Activated naive CD8-positive, alpha-beta T cell treated with anti-CD3 and anti-CD28 coated beads, Interleukin-2, amount 10 ng/mL, durations not matched to agents 7 days and 5 days (primary cell): ENCODE measurements at places on chromosomes 4 and X.

- no peaks in the 10 kb centered on the region for H3K4me1 ChIP-seq
- no peak overlapping the region for H3K4me3 ChIP-seq
- no peaks in the 10 kb centered on the region for H3K36me3 ChIP-seq
- no peak for DNase-seq
- no peaks in the 10 kb centered on the region for H3K27me3 ChIP-seq
Observed at GRCh38 chr4:175341203-175341755, 423.1 kb downstream of the ADAM29 start.

- H3K36me3 ChIP-seq: peaks cover 2% of the 10 kb centered on the region
- peaks cover 8% of the 10 kb centered on the region for H3K4me1 ChIP-seq
- H3K27me3 ChIP-seq: no peaks in the 10 kb centered on the region
- H3K27ac ChIP-seq: no peak overlapping the region
- DNase-seq: no peak
Observed at GRCh38 chr4:42718336-42718735, 61.4 kb upstream of the ATP8A1 start.

- no peak overlapping the region for H3K27ac ChIP-seq
- no peaks in the 10 kb centered on the region for H3K36me3 ChIP-seq
- H3K4me1 ChIP-seq: no peaks in the 10 kb centered on the region
- no peak overlapping the region for H3K4me3 ChIP-seq
Observed at GRCh38 chrX:17769701-17770269, 32.5 kb downstream of the SCML1 start.

DNA sequence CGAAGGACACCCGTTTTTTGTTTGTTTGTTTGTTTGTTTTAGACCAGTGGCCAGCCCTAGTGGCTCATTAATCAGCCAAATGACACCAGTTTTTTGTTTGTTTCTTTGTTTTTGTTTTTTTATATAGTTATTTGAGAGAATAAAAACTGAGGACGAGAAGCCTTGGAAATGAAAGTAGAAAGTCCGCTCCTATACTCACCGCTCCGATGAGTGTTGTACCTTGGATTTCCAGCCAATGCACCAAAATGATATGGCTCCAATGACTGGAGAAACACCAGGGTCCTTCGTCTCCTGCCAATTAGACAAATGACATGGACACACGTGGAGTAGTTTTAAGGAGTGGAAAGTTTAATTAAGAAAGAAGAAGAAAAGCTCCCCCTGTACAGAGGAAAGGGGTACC lies 87.9 kb downstream of the ZXDA start:
- no peak for DNase-seq
- no peaks in the 10 kb centered on the region for H3K36me3 ChIP-seq
- H3K27ac ChIP-seq: no peak overlapping the region
- H3K4me3 ChIP-seq: no peak overlapping the region
- H3K4me1 ChIP-seq: peaks cover 2% of the 10 kb centered on the region
- no peaks in the 10 kb centered on the region for H3K27me3 ChIP-seq

DNA sequence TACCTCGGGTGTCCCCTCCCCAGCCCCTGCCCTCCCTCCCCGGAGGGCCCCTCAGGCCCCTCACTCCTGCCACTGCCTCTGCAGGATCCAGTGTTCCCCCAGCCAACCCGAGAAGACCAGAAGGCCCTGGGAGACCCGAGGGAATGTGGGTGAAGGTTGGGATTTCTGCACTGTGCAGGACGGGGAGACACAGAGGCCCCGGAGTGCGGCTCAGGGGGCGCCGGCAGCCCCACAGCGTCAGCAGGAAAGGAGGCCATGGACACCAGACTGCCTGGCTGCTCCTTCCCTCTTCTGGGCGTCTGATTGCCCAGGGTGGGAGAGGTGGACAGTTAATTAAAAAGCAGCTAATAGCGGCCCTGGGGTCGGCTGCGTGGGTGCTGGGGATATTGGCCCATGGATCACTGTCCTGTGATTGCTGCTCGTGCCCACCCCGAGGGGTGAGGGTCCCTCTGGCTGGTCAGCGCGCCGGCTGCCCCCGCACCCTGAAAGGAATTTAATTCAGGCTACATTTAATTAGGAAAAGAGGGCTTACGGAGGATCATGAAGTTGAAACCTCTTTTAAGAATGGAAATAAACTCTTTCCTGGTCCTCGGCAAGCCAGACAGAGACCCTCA lies 57.8 kb upstream of the NKX1-1 start:
- no peak overlapping the region for H3K4me3 ChIP-seq
- no peak for DNase-seq
- H3K4me1 ChIP-seq: no peaks in the 10 kb centered on the region
- H3K27ac ChIP-seq: no peak overlapping the region
- no peaks in the 10 kb centered on the region for H3K36me3 ChIP-seq

DNA sequence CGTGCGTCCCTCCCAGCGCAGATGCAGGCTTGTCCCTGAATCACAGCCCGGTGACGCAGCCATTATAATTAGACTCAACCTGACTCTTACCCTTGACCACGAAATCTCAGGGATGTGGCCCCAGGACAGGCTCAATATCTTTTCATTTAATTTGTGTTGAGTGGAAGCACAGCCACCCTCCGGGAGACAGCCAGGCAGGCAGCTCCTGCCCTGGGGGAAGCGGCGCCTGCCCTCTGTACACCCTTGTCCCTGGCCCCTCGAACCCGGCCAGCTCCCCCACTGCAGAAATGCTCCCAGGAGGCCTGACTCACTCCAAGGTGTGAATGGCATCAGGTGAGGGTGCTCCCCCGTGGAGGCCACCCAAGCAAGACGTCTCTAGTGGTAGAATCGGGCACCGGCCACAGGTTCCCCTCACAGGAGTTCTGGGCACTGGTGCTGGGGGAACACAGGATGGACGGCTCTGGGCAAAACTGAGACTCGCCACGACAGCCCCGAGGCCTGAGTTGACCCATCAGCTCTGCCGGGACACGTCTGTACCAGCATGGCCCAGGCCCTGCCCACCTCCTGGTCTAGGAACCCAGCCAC lies 2.7 kb downstream of the CPLX1 start:
- no peaks in the 10 kb centered on the region for H3K36me3 ChIP-seq
- no peak overlapping the region for H3K4me3 ChIP-seq
- peaks cover 39% of the 10 kb centered on the region for H3K27me3 ChIP-seq
- H3K4me1 ChIP-seq: peaks cover 2% of the 10 kb centered on the region

- no peak overlapping the region for H3K27ac ChIP-seq
- H3K4me1 ChIP-seq: no peaks in the 10 kb centered on the region
- H3K27me3 ChIP-seq: no peaks in the 10 kb centered on the region
- H3K4me3 ChIP-seq: no peak overlapping the region
- H3K36me3 ChIP-seq: no peaks in the 10 kb centered on the region
Observed at GRCh38 chr4:45442466-45442865, 681.4 kb downstream of the GABRG1 start.

GRCh38 chr4:15254236-15254880 lies 173.5 kb upstream of the C1QTNF7 start:
- no peak overlapping the region for H3K27ac ChIP-seq
- H3K4me3 ChIP-seq: no peak overlapping the region
- no peaks in the 10 kb centered on the region for H3K36me3 ChIP-seq
- no peak for DNase-seq
- H3K27me3 ChIP-seq: no peaks in the 10 kb centered on the region

- H3K36me3 ChIP-seq: no peaks in the 10 kb centered on the region
- H3K4me1 ChIP-seq: peaks cover 8% of the 10 kb centered on the region
- no peaks in the 10 kb centered on the region for H3K27me3 ChIP-seq
- no peak overlapping the region for H3K4me3 ChIP-seq
- H3K27ac ChIP-seq: no peak overlapping the region
- peak; percentile 66 for DNase-seq
Observed at GRCh38 chrX:12901486-12901885, 4.9 kb upstream of the TLR8 start.

- no peak overlapping the region for H3K27ac ChIP-seq
- DNase-seq: no peak
- H3K4me1 ChIP-seq: no peaks in the 10 kb centered on the region
- no peaks in the 10 kb centered on the region for H3K27me3 ChIP-seq
Observed at GRCh38 chr4:7432531-7433375, 2.0 kb downstream of the PSAPL1 start.

GRCh38 chr4:7186516-7187167 lies 5.7 kb upstream of the SORCS2 start:
- peaks cover 29% of the 10 kb centered on the region for H3K27me3 ChIP-seq
- no peak overlapping the region for H3K27ac ChIP-seq
- H3K36me3 ChIP-seq: no peaks in the 10 kb centered on the region
- H3K4me1 ChIP-seq: peaks cover 12% of the 10 kb centered on the region
- DNase-seq: no peak

- H3K4me1 ChIP-seq: no peaks in the 10 kb centered on the region
- no peaks in the 10 kb centered on the region for H3K36me3 ChIP-seq
- H3K27ac ChIP-seq: no peak overlapping the region
- no peaks in the 10 kb centered on the region for H3K27me3 ChIP-seq
- DNase-seq: no peak
Observed at GRCh38 chr4:27764526-27764837, 903.8 kb downstream of the STIM2 start.

GRCh38 chr4:69713593-69713992 lies 46.8 kb downstream of the SULT1B1 start:
- DNase-seq: no peak
- no peak overlapping the region for H3K4me3 ChIP-seq
- no peaks in the 10 kb centered on the region for H3K27me3 ChIP-seq
- H3K36me3 ChIP-seq: no peaks in the 10 kb centered on the region
- H3K4me1 ChIP-seq: no peaks in the 10 kb centered on the region

- DNase-seq: no peak
- no peak overlapping the region for H3K27ac ChIP-seq
- H3K4me3 ChIP-seq: no peak overlapping the region
- no peaks in the 10 kb centered on the region for H3K27me3 ChIP-seq
- peaks cover 2% of the 10 kb centered on the region for H3K4me1 ChIP-seq
Observed at GRCh38 chr4:6840062-6840976, 57.8 kb downstream of the KIAA0232 start.

- no peaks in the 10 kb centered on the region for H3K36me3 ChIP-seq
- peaks cover 8% of the 10 kb centered on the region for H3K4me1 ChIP-seq
- H3K27me3 ChIP-seq: peaks cover 10% of the 10 kb centered on the region
- no peak for DNase-seq
- H3K4me3 ChIP-seq: no peak overlapping the region
Observed at GRCh38 chr4:17557880-17558279, 19.1 kb upstream of the LAP3 start.

GRCh38 chr4:30642567-30642966 lies 77.6 kb upstream of the PCDH7 start:
- DNase-seq: no peak
- H3K27ac ChIP-seq: no peak overlapping the region
- H3K27me3 ChIP-seq: no peaks in the 10 kb centered on the region
- H3K36me3 ChIP-seq: no peaks in the 10 kb centered on the region
- H3K4me3 ChIP-seq: no peak overlapping the region

GRCh38 chr4:182894681-182895275 lies 22.4 kb downstream of the DCTD start:
- H3K4me1 ChIP-seq: no peaks in the 10 kb centered on the region
- no peak for DNase-seq
- H3K4me3 ChIP-seq: no peak overlapping the region
- H3K36me3 ChIP-seq: peaks cover 23% of the 10 kb centered on the region
- no peaks in the 10 kb centered on the region for H3K27me3 ChIP-seq
- no peak overlapping the region for H3K27ac ChIP-seq

GRCh38 chr4:83732114-83732635 lies 196.3 kb downstream of the GPAT3 start:
- H3K4me3 ChIP-seq: no peak overlapping the region
- H3K36me3 ChIP-seq: no peaks in the 10 kb centered on the region
- H3K4me1 ChIP-seq: no peaks in the 10 kb centered on the region
- no peak for DNase-seq

GRCh38 chr4:2763511-2763967 lies 7.4 kb upstream of the TNIP2 start:
- H3K4me1 ChIP-seq: peaks cover 22% of the 10 kb centered on the region
- H3K36me3 ChIP-seq: no peaks in the 10 kb centered on the region
- H3K4me3 ChIP-seq: peak overlapping the region; percentile 67
- no peak for DNase-seq
- peak overlapping the region; percentile 21 for H3K27ac ChIP-seq

DNA sequence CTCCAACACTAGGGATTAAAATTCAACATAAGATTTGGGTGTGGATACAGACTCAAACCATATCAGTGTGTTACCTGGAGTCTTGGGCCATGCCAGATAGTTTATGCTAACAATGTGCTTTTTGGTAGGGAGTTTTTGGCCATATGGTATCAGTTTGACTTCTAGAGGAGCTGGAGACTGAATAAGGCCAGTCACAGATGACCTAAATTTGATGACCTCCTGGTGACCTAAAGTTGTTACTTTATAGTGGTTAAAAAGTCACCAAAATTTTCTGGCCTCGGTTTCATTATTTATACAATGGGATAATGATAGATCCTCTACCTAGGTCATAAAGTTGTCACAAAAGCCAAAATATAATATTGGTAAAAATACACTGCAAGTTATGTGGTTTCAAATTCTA lies 877.1 kb downstream of the RAPGEF2 start:
- H3K4me3 ChIP-seq: no peak overlapping the region
- H3K27me3 ChIP-seq: no peaks in the 10 kb centered on the region
- H3K27ac ChIP-seq: no peak overlapping the region
- DNase-seq: no peak
- no peaks in the 10 kb centered on the region for H3K4me1 ChIP-seq

DNA sequence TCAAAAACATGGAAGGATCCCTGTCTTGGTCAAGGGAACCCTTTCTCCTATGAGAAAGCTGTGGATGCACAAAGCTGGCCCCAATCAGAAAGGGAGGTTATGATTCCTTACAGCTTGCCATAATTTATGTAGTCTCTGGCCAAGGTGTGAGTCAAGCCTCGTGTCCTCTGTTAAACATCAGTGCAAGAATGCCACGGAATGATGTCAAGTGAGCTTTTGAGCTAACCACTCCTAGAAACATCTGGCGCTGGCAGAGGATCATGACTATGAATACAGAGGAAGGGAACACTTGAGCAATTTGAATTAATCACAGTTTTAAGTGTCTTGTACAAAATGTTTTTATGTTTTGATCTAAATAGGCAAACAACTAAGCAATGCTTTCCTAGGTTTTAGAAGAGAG lies 51.5 kb upstream of the RAP2C start:
- no peak for DNase-seq
- H3K36me3 ChIP-seq: no peaks in the 10 kb centered on the region
- no peak overlapping the region for H3K4me3 ChIP-seq
- H3K27ac ChIP-seq: no peak overlapping the region
- no peaks in the 10 kb centered on the region for H3K4me1 ChIP-seq

DNA sequence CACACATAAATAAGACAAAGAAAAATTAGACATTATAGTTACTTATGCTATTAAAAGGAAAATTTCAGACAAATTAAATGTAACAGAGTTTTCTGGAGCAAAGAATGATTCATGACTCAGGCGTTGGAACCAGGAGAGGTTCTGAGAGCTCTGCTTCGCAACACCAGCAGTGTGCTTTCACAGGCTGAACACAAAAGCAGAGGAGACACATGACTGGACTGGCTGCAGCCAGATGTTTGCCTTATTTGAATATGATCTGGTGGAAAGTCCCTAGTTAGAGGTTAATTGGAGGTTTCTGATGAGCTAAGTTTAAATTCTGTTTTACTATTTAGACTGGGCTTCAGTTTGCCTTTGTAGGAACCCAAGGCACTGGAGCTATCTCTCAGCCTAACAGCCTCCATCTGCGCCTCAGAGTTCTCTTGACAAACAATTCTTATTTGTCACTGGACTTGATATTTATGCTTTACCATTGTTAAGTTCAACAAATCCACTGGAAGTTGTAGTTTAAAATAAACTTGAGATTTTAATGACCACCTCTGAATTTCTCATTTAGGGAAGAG lies 16.2 kb downstream of the BOD1L1 start:
- H3K27ac ChIP-seq: no peak overlapping the region
- no peak for DNase-seq
- H3K4me1 ChIP-seq: peaks cover 22% of the 10 kb centered on the region

GRCh38 chr4:10729366-10729765 lies 44.8 kb upstream of the CLNK start:
- no peak for DNase-seq
- peaks cover 2% of the 10 kb centered on the region for H3K36me3 ChIP-seq
- H3K4me1 ChIP-seq: peaks cover 27% of the 10 kb centered on the region
- no peak overlapping the region for H3K4me3 ChIP-seq
- no peak overlapping the region for H3K27ac ChIP-seq
- no peaks in the 10 kb centered on the region for H3K27me3 ChIP-seq
